Astrocyte (in vitro differentiated cells and primary cell): ENCODE measurements at places on chromosomes 12 and 14. TPM values are rescaled to one million over a fixed set of nuclear protein-coding genes. Genes with fewer than 3 reads are reported as not detected.

The ZC2HC1C gene
- total RNA-seq: 1.4 and 1.7 TPM in 2 replicates

The SMCO3 gene
- total RNA-seq: 0.57 and 0.84 TPM in 2 replicates

The ASIC1 gene
- 8.1 and 8.2 TPM in 2 replicates for total RNA-seq

The TMEM229B gene
- 1.3 and 1.8 TPM in 2 replicates for total RNA-seq

The MAPK1IP1L gene
- 106 and 111 TPM in 2 replicates for total RNA-seq

The OR6C2 gene
- not detected in 2 replicates for total RNA-seq

The RTL1 gene
- total RNA-seq: 0.18 and 0.31 TPM in 2 replicates

- DNase-seq: peak; percentile 87
Measured at GRCh38 chr12:124369055-124369826, 74.3 kb downstream of the RFLNA start.

DNA sequence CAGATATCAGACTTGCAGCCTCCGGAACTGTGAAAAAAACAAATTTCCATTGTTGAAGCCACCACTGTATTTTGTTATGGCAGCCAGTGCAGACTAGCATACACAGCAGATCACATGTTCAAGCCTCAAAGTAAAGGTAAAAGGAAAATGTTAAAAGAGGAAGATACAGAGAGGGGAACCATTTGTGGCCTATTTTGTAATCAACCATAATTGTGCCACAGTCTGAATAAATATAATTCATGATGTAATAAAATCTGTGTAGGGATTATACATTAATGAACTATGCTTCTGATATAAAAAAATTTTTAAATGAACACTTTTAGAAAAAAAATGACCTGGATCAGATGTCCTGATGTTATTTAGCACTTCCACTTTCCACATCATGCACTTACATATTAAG lies 79.6 kb downstream of the SLC16A7 start:
- DNase-seq: no peak

DNA sequence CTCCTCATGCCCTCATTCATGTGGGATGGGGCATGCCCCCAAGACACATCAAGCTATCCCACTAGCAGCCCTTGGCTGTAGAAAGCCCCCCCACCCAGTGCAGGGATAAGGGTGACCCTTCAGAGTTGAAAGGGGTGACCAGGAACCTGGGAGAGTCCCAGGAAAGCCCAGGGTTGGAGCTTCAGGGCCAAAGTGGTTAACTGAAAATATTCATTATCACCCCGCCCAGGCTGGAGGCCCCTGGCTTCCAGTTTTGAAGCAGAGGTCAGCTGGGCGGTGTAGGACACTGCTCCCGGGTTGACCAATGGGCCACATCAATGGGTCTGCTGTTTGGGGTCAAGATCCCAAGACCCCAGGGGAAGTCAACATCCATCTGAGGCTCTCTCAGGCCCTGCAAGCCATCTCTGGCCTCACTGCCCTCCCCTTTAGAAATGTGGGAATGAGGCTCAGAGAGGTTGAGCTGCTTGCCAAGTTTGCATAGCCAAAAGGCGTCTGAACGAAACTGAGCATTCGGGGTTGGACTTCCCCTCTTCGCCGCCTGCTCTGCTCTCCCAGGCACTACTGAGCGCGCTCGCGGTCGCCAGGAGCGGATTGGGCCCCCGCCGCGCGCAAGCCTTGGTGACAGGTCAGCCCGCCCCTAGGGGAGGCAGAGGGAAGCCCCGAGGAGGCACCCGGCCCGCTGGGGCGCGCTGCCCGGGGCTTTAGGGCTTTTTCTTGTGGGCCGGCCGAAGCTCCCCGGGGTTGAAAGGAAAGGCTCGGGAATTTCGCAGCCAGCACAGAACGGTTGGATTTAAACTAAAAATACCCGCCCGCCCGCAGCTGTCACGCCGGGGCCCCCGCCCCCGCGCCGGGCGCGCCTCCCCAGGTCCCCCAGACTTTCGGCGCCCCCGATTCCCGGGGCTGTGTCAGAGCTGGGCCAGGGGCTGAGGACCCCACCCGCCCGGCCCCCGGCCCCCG lies 576 bp downstream of the SYNE3 start:
- DNase-seq: peak; percentile 27

DNA sequence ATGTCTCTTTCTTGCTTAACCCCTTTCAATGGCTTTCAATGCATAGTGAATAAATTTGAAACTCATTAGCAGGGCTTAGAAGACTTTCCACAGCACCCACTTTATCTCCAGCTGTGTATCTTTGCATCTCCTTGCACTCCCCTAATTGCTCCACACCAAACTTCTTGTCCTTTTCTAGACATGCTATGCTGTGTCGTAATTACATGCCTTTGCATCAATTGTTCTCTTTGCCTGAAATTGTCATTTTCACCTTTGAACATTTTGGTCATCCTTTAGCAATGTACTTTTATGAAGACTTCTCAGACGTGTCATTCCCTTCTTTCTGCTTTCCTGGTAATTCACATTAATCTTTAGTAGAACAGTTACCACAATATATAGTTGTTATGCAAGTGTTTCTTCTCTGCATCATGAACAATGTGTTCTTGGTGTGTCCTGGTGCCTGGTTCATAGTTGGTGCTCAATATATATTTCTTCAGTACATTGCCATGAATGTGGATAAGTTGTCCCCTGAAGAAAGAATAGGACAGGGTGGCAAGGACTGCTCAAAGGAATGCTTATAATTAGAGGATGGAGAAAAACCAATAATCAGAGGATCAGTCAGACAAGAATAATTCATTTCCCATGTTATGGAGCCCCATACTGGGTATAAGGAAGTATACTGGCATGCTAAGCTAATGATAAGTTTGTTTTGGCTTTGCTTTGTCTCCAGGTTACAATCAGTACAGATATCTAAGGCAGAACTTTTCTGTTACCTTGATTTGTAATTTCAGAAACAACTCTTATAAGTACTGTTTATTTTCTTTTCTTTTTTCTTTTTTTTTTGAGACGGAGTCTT lies 27.2 kb downstream of the ARF6 start:
- no peak for DNase-seq

- DNase-seq: no peak
Measured at GRCh38 chr12:112163471-112163991, 38.2 kb downstream of the TRAFD1 start.

- peak; percentile 48 for DNase-seq
Measured at GRCh38 chr12:130872179-130873096, 572 bp downstream of the RAN start.

DNA sequence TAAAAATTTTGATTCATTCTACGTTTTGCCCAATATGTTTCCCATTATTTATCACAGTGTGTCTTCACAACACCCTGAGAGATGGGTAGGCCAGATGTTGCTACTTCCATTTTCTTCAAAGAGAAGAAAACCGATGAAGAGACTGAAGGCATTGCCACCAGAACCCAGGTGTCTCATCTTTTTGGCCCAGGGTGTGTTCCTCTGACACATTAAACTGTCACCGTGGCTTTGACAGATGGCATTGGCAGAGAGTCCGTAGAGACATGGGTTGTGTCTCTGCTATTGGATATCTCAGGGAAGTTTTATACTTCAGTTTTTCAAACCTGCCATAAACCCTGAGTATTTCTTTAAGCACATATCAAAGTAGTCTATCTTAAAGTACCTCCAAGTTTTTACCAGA lies 11.3 kb upstream of the NUDT4 start:
- no peak for DNase-seq

DNA sequence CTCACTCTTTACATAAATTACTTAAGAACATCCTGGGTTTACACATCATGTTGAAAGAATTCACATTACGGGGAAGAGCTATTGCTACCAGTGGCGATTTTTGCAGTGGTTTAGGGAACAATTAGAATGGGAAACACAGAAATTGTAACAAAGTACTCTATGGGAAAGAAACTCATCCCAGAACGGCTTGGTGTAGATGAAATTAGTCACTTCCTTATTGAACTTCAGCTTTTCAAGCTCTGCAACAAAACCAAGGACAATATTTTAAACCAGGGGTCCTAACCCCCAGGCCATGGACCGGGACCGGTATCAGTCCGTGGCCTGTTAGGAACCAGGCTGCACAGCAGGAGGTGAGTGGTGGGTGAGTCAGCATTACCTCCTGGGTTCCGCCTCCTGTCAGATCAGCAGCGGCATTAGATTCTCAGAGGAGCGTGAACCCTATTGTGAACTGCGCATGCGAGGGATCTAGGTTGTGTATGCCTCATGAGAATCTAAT lies 32.3 kb upstream of the FICD start:
- peak; percentile 33 for DNase-seq

- no peak for DNase-seq
Measured at GRCh38 chr14:38211255-38211735, 3.6 kb downstream of the SSTR1 start.

- DNase-seq: peak; percentile 27
Measured at GRCh38 chr14:38762426-38762825, 340.6 kb downstream of the SEC23A start.

- DNase-seq: no peak
Measured at GRCh38 chr14:71550367-71550766, 381.9 kb upstream of the RGS6 start.

DNA sequence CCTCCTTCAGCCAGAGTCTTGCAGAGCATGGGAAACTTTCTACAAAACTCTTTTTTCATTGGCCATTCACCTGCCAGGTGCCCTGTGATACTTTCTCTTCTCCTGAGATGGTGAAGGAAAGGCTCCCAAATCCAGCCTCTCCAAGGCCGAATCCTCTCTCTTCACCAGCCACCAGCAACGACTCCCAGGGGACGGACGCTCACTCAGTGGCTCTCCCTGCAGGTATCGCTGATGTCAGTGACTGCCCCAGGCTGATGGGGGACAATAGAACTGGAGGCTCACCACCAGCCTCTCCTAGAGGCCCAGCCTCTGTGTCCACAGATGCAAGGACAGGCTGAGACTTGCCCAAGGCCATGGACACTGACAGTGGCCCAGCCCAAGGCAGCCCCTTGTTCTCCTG lies 204.1 kb downstream of the BCL11B start:
- no peak for DNase-seq

DNA sequence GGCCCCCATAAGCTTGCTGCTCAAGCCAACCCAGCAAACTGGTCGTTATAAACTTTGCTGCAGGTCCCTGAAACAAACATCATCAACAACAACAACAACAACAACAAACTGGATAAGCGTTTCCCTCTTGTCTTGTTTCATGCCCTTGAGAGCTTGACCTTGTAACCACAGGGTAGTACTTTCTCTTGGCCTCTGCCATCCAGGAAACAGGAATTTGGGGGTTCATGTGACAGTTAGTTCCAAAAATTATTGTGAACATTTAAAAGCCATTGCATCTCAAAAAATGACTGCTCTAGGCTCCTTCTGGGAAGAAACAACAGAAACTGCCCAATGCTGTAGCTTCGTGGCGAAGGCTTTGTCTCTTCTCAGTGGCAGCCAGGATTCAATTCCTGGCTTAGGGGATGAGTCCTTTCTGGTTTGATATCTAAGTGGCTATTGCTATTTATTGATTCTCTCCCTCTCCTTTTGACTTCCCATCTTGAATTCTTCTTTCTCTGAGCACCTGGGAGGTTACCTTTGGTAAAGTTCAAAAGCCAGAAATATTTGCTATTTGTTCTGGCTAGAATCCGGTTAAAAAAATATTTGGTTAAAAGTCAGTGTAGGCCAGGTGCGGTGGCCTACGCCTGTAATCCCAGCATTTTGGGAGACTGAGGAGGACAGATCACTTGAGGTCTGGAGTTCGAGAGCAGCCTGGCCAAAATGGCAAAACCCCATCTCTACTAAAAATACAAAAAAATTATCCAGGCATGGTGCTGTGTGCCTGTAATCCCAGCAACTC lies 52.0 kb upstream of the CPM start:
- no peak for DNase-seq

GRCh38 chr12:117098361-117099217 lies 627 bp downstream of the TESC start:
- DNase-seq: no peak

- DNase-seq: peak; percentile 82
Measured at GRCh38 chr14:54669721-54670561, 103.0 kb downstream of the SAMD4A start.

- peak; percentile 55 for DNase-seq
Measured at GRCh38 chr12:75852143-75852542, 179.4 kb downstream of the PHLDA1 start.

DNA sequence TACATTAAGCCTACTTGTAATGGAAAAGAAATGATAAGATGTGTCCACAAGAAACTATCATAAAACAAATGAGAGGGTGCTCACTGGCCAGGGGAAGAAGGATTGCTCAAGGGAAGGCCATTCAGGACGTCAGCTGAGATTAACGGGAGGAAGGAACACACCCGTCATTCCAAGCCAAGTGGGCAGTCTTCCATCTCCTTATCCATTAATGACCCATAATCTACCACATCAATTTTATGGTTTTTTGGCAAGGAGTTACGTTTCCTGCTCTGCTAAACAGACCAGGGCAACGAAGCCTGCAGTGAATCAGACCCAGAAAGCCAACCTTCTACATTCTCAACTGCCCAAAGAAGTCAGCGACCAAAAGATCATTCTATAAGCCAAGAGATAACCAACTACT lies 25.1 kb downstream of the PRKAB1 start:
- peak; percentile 97 for DNase-seq

DNA sequence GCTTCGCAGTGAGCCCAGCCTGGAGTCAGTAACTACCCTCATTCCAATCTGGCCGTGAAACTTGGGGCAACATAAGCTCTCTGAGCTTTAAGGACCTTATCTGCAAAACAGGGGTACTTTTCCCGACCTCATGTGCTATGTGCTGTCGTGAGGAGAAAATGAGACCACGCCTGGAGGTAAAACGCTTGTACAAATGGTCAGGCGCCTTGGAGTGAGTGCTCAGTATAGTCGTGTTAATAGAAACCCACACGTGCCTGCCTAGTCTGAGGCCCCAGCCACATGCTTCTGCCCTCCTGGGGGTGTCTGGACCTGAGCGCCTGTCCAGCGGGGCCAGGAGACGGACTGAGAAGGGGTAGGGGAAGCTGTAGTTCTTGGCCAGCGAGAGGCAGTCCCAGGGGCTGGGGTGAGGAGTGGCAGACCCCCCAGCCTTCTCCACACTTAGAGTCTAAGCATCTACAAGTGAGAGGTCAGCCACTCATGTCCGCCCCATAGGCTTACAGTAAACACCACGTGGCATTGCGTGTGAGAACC lies 4.9 kb downstream of the AQP5 start:
- DNase-seq: no peak

DNA sequence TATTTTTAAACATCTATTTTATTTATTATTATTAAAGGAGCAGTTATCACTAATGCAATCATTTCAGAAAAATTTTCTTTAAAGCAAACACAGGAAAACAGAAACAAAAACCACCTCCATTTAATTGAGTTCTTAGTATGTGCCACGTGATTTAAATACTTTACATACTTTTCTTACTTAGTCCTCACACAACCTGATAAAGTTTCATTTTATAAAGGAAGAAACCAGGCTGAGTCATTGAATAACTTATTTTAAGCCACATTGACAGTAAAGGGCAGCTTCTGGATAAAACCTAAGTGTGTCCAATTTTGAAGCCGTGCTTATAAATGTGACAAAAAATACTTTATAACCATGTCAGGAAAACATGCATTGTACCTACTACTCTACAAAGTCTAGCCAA lies 57.1 kb upstream of the PCED1B start:
- peak; percentile 83 for DNase-seq
